ENCODE measurements at places on chromosomes 5 and 9.

GRCh38 chr9:92983984-92984589 is 36.8 kb downstream of the FGD3 start:
- DNase-seq: no peak

DNA sequence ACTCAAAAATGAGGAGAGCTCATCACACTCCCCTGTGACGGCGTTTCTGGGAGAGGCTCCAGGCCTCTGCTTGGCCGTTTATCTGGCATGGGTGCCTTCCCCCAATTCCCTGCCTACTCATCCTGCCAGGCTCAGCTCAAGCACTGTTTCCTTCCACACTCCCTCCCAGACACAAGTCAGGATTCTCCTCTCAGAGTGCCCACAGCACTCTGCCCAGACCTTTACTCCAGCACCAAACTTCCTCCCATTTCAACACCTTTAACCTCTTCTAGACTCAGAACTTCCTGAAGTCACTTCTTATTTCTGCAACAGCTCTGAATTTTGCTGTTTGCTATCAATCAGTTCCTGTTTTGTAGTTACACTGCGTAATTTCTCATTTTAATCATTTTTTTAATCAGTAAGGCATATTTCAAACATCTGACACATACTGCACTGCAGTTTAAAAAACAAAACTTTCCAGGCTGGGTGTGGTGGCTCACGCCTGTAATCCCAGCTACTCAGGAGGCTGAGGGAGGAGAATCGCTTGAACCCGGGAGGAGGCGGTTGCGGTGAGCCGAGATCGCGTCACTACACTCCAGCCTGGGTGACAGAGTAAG is 16.0 kb downstream of the TRMO start:
- DNase-seq: no peak

DNA sequence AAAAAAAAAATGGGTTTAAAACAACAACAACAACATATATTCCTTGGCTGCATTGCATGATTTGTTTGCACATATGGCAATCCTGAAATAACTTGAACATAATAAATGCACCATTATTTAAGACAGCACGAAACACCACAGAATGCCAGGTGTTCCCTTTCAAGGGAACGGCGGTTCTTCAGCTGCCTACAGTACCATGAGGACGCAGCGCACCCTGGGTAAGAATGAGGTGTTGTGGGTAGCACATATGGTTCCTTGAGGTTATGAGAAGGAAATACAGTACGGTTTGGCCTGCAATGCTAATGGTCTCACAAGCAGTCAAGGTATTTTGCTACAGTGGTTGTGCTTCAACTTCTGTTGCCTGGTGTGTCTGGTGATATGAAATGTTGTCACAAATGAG is 174.8 kb downstream of the SLC12A2 start:
- no peak for DNase-seq

DNA sequence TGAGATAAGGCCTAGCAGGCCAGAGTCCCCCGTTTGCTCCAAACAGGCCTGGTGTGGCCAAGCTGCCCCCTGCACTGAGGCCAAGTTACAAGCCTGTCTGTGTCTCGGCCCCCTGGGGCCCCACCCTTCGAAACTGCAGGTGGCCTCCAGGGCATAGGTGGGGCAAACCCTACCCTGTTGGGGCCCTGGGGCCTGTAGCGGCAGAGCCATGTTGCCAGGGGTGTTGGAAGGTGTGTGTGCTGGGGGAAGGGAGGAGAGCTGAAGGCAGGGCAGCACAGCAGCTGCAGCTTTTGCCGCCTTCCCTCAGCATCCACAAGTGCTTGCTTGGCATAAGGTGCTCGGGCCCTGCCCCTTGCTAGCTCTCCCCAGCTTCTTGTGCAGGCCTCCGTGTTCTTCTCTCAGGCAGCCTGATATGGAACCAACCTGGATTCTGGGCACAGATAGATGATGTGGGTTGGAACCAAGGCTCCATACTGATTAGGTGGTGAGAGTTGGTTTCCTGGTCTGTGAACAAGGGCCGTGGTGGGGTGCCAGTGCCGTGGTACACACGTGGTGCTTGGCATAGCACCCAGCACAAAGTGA is 12.7 kb downstream of the IRF1 start:
- no peak for DNase-seq

DNA sequence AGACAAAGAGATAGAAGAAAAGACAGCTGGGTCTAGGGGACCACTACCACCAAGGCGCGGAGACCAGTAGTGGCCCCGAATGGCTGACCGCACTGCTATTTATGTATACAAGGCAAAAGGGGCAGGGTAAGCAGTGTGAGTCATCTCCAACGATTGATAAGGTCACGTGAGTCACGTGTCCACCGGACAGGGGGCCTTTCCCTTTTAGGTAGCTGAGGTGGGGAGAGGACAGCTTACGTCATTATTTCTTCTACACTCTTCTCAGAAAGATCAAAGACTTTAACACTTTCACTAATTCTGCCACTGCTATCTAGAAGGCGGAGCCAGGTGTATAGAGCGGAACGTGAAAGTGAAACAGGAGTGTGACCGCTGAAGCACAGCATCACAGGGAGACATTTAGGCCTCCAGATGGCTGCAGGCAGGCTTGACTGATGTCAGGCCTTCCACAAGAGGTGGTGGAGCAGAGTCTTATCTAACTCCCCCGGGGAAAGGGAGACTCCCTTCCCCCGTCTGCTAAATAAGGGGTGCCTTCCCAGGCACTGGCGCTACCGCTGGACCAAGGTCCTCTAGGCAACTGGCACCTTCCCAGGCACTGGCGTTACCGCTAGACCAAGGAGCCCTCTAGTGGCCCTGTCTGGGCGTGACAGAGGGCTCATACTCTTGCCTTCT is 6.1 kb upstream of the PRR16 start:
- peak; percentile 14 for DNase-seq

GRCh38 chr5:54608423-54609085 is 91.0 kb downstream of the SNX18 start:
- DNase-seq: no peak

- DNase-seq: no peak
Measured at GRCh38 chr9:113536483-113537228, 73.1 kb downstream of the RGS3 start.
